ENCODE measurements at places on chromosomes 12 and 14.

GRCh38 chr14:72652179-72652578, 241.7 kb downstream of the DPF3 start:
- no peak for DNase-seq

- no peak for DNase-seq
Observed at GRCh38 chr12:124956571-124956970, 32.4 kb downstream of the DHX37 start.

- DNase-seq = no peak
Observed at GRCh38 chr12:43882578-43883178, 46.8 kb downstream of the TMEM117 start.

GRCh38 chr14:71658261-71658860, 273.9 kb upstream of the RGS6 start:
- no peak for DNase-seq

GRCh38 chr14:98931911-98932310, 340.1 kb downstream of the BCL11B start:
- no peak for DNase-seq

DNA sequence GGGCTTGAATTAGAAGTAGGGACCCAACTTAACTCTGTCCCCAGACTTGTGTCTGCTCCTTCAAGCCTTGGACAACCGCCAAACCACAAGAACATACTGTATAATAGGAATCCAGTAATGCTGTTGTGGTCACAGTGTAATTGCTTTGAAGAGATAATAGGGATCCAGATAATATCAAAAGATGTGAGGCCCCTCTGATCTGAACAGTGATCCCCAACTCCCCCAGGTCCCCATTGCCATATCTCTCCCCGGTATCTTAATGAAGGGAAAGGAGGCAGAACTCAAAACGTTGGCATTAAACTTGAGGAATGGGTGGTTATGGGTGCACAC, 8.5 kb upstream of the PLEKHH1 start:
- DNase-seq = no peak

DNA sequence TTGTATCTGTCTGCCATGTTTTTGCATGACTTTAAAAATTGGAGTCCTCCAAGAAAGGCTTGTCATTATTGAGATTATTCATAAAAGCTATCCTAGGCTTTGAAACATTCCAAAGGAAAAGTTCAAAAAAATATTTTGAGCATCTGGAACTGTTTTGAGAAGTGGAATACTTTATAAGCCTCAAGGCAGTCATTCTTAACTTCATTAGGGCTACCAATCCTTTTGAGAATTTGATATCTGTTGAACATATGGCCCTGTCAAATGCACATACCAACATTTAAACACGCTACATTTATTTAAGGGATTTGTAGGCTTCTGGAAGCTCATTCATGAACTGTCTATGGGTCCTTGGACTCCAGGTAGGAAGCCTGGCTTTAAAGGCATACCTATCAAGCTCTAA, 77.0 kb downstream of the TMEM117 start:
- DNase-seq = no peak

- peak; percentile 67 for DNase-seq
Observed at GRCh38 chr12:110280392-110280778, 662 bp upstream of the ATP2A2 start.

- no peak for DNase-seq
Observed at GRCh38 chr14:35122696-35123387, 490 bp downstream of the PRORP start.

GRCh38 chr14:49310298-49310697, 275.9 kb downstream of the RPS29 start:
- no peak for DNase-seq

GRCh38 chr12:13049816-13050215, 5.6 kb downstream of the FAM234B start:
- no peak for DNase-seq

- no peak for DNase-seq
Observed at GRCh38 chr12:38515912-38516311, 199.3 kb downstream of the ALG10B start.

DNA sequence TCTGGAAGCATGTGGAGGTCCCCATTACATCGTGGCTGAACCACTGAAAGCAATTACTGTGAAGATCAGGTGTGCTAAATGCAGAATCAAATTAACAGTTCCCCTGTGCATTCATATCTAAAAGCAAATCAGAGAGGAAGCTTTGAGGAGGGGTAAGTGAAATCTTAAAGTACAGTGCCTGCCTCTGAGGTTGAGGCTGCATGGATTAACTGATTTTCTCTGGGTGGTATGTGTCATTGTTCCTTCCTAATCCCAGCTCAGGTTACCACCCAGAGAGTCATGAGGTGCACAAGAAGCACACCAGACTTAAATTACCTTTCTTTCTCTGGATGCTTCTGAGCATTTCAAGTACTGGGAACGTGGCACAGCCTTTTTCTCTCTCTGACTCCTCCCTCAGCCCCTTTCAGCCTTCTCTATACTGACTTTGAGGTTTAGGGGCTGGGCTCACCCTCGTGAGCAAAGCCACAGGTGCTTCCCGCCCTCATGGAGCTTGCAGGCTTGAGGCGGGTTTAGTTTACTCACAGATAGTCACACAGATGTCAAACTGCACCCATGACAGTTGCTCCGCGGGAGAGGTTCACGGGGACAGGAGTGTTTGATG, 237.6 kb upstream of the CRY1 start:
- no peak for DNase-seq

DNA sequence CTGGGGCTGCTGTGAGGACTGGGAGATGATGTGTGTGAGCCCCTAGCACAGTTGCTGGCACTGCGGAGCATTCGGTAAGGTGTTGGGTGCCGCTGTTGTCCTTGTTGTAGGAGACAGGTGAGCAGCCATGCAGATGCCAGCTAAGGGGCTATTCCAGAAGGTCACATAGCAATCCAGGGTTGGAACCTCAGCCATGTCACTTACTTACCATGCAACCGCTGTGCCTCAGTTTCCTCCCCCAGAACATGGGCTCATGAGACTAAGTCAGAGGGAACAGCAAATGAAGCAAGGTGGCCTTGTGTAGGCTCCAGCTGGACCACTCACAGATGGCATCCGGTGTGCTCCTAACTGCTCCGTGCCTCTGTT, 13.2 kb downstream of the DTX1 start:
- no peak for DNase-seq

DNA sequence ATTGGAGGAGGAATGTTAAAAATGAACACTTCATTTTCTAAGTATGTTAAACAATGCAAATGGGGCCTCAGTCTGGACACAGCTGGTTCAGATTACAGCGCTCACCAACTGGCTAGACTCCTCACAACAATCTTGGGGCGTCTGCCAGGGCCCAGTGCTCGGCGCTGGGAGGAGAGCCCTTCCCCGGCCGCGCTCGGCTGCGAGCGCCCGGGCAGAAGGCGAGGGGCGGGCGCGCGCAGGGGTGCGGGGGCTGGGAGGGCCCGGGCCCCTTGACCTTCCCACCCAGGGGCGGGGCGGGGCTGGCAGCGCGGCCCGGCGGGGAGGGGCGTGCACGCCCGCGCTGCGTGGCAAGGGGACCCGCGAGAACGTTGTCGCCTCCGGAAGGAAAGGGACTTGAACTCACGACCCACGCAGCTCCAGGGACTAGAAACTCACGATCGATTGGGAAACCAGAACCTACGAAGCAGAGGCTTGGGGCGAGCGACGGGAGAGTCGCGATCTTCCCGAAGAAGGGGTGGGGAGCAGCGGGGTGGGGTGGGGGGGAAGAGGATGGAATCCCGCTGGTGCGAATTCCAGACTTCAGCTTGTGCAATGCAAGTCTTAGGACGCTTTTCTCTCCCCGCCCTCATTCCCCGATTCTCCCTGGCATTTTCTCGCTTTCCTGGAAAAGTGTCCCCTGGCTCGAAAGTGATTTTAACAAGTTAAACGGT, at the start of gene FBLN5:
Gene FBLN5, minus strand, starts transcription at position 220 of the 710 bp plus-strand sequence. CDS start 465 bp downstream, outside the sequence.
- peak; percentile 81 for DNase-seq

DNA sequence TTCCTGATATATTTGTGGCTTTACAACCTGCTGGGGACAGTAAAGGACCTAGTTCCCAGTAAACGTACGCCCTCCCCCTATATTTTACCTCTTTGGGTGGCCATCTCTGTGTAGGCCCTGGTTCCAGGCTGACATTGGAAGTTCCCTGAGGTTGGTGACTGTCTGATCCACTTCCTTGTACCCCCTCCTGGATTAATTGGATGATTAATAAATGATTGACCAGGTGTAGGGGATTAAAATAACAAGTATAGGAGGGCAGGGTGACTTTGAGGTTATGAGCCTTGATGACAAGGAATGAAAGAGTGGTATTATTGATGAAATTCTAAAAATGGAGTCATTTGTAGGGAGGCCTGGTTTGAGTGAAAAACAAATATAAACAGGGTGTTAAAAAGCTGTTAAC, 9.6 kb downstream of the SUSD6 start:
- DNase-seq = no peak

GRCh38 chr14:68366656-68367055, 426.2 kb downstream of the ZFP36L1 start:
- no peak for DNase-seq

DNA sequence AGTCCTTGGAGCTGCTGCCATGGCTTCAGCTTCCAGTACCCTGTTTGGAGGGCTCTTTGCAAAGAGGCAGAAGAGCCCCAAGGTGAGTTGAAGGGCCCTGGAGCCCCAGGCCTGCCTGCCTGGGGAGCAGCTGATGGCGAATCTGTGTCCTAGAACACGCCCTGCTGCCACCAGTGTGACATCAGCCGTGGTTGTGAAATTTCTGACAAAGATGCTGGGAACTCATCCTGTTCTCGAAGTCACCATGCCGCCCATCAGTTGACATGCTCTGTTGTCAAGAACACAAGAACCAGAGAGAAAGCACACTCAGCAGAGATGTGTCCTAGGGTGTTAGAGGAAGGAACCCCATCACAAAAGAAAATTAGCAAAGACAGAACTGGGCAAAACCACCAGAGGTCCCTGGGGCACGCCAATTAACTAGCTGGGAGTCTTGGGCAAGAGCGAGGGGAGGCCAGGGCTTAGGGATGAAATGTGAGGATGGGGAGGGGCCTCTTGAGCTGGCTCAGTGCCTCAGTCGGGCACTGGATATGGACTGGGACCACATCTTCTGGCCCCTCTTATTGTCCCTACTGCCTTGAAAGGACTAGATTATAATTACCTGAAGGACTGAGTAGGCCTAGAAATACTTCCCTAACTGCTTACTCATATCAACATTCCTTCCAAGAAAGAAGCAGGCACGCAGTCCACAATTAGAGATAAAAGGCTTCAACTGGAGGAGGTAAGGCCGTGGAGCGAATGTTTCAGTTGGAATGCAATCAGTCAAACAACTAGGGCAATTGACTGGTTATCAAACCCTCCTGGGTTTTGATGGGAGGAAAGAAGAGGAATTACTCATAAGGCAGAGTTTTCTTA, 163.1 kb downstream of the CACNA1C start:
- DNase-seq = no peak

GRCh38 chr12:130818635-130819576, 20.1 kb downstream of the STX2 start:
- DNase-seq = peak; percentile 72

- DNase-seq = no peak
Observed at GRCh38 chr12:5562581-5562980, 130.7 kb downstream of the NTF3 start.

GRCh38 chr12:39619660-39620433, at the start of gene ABCD2:
ABCD2 (minus strand) TSS chr12:39619803; CDS start chr12:39619615, 188 bp downstream.
- peak; percentile 63 for DNase-seq

GRCh38 chr12:15701206-15701605, 88.0 kb downstream of the EPS8 start:
- DNase-seq = no peak

Data from psoas muscle (tissue), 8 donors.